Bladder microvascular endothelial cell (primary cell): ENCODE measurements at places on chromosomes 16 and 17. TPM values are rescaled to one million over a fixed set of nuclear protein-coding genes. Genes with fewer than 3 reads are reported as not detected.

CBFA2T3 gene
- total RNA-seq = under 0.01 and 0.06 TPM in 2 replicates

CDH15 gene
- 0.06 and 0.16 TPM in 2 replicates for total RNA-seq

SLC35G6 gene
- not detected in 2 replicates for total RNA-seq

TNFRSF13B gene
- not detected in 2 replicates for total RNA-seq

KRTAP4-1 gene
- total RNA-seq = not detected in 2 replicates

MEIOB gene
- not detected in 2 replicates for total RNA-seq

ITGAD gene
- total RNA-seq = not detected in 2 replicates
